ENCODE measurements at places on chromosomes 6 and 20.

DNA sequence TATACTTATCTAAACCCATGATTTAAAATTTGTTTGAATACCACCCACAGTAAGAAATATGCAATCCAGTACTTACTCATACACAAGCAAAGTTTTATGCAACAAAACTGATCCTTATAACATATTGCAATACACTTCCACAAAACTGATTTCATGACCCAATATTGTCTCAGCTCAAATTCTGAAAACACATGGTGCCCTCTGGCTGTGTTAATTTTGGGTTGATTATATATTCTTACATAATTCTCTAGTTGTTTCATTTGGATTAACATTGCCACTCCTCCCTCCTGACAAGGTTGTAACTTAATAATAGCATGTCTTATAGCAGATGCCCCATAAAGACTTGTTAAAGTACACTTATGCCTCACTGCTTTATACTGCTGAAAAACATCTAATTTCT, 73.0 kb upstream of the TULP1 start:
- no peak for DNase-seq

DNA sequence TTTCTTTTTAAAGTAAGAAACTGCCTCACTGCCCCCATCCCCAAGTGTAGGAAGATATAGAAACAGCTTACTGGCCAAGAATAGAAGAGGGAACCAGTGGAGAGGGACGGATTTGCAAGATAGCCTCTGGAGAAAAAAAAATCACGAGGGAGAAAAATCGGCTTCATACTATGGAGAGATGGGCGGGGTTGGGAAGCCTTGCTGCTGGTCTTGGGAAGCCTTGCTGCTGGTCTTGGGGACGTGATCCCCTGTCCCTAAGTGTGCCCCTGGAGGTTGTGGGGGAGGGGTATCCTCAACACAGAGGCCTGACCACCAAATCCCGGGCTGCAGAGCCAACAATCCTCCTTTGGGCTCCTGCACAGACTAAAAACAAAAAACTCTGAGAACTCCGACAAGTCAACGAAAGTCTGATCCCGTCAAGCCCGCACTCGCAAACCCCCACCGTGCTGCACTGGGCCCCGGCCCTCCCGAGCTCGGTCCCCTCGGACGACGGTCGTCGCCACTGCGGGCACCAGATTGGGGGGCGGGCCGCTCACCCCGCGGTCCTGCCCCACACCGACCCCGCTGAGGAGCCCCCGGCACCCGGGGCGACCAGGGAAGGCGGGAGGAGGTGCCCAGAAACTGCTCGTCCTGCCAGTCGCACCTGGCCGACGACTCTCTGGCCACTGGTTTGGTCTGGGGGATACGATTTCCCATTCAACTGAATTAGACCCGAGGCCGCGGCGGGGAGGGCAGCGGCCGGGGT, 750 bp downstream of the MAP7 start:
- DNase-seq, result peak; percentile 17

- DNase-seq, result no peak
Measured at GRCh38 chr6:37399131-37399530, 33.9 kb upstream of the CMTR1 start.

DNA sequence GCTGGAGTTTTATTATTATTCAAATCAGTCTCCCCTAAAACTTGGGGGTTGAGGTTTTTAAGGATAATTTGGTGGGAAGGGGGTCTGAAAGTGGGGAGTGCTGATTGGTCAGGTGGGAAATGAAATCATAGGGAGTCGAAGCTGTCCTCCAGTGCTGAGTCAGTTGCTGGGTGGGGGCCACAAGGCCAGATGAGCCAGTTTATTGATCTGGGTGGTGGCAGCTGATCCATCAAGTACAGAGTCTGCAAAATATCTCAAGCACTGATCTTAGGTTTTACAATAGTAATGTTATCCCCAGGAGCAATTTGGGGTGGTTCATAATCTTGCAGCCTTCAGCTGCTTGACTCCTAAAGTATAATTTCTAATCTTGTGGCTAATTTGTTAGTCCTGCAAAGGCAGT, 146.0 kb upstream of the SPACA1 start:
- DNase-seq, result no peak

DNA sequence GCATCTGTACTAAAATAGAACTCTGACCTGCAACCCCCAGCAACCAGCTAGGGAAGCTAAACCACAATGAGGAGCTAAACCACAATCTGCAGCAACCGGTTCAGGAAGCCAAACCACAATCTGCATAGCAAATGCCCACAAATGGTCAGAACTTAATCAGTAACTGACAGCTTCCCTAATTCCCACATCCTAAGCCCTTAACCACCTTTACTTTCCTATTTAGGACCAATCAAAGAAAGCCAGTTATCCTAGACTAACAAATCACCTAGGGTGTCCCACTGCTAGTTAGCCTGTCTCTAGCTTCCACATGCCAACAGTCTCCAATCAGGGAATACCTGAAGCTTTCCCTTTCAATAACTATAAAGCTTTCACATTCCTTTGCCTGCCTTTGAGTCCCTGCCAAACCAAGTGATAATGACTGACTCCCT, 424.6 kb upstream of the PTCHD4 start:
- no peak for DNase-seq

DNA sequence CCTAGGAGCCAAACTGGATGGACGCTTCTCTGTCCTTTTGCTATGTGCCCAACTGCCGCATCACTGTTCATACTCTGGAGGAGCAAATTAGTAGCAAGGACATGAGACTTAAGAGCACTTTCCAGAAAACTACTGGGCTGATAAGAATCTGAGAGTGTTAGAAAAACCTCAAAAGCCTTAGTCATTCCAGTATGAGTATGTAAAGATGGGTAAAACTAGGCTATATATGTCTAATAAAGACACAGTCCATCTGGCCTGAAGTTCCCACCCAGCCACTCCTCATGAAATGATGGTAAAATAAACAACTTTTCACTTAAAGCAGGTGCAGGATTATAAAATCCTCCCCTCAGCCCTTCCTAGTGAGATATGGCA, 30.6 kb downstream of the SHLD1 start:
- DNase-seq, result no peak

- peak; percentile 11 for DNase-seq
Measured at GRCh38 chr20:20664795-20665589, 47.5 kb downstream of the RALGAPA2 start.

DNA sequence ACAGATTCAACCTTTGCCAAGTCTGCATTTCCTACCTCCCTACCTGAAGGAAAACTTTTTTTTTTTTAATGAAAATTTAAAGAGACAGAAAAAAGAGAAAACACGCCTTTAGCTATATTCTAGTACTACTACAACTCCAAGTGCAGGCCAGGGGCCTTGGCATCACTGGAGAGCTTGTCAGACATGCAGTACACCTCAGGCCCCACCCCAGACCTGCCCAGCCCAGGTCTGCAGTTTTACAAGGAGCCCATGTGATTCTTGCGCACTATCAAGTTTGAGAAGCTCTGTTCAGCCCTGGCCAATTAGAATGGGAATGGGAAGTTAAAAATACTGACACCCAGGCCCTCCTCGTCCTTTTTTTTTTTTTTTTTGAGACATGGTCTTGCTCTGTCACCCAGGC, 85.0 kb downstream of the NFATC2 start:
- DNase-seq, result no peak

- DNase-seq, result peak; percentile 45
Measured at GRCh38 chr6:137165375-137166246, 7.8 kb downstream of the IL22RA2 start.

DNA sequence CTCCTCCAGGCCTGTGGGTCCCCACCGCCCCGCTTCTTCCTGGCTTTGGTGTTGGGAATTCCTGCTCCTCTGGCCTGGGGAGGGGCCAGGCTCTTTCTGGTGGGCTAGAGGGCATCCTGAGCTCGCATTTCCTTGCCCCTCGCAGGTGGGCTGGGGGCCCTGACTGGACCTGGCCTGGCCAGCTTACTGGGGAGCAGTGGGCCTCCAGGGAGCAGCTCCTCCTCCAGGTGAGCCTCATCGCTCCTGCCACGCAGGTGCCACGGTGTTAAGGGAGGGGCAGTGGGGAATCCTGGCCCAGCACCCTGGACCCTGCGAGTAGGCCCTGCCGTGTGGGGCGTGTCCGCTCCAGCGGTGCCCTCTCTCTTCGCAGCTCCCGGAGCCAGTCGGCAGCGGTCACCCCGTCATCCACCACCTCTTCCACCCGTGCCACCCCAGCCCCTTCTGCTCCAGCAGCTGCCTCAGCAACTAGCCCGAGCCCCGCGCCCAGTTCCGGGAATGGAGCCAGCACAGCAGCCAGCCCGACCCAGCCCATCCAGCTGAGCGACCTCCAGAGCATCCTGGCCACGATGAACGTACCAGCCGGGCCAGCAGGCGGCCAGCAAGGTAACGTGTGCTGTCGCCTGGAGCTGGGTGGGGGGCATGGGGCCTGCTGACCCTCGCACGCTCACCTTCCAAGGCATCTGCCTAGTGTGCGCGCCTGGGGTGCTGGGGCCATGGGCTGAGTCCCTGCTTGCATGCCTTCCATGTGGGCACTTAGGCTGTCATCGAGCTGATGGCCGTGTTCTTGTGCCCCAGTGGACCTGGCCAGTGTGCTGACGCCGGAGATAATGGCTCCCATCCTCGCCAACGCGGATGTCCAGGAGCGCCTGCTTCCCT, 4.7 kb downstream of the ADRM1 start:
- DNase-seq, result no peak

DNA sequence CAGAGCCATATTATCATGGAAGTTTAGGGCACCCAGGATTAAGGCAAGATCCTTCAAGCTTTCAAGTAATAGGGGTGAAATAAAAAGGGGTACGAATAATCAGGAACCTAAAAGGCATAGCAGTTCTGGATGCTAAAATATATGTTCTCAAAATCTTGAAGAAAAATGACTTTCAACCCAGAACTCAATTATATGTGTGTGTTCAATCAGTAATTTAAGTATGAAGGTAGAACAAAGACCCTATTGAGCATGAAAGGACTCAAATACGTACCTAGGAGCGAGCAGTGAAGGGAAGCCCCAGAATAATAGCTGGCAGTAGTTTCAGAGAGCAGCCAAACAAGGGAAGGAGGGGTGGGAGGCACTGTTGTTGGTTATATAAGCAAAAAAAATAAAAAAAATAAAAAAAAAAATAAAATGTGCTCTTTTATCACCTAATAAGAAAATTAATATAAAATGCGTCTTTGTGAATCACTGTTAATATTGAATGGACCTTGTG, 45.4 kb downstream of the MYO6 start:
- DNase-seq, result no peak

DNA sequence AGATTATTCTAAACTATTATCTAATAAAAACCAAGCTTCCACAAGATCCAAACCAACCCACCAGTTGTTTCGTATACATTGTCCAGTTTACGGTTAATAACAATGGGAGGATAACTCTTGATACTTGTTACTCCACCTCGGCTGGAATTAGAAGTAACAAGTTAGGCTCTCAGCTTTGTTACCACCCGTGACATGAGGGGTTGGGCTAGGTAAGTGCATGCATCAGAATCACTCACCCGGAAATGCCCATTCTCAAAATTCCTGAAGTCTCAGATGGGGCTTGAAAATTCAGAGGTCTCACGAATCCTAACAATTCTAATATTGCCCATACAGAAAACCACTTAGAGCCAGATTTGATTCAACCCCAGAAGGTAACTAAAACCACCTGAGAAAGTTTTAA, 27.0 kb upstream of the SERPINB1 start:
- DNase-seq, result no peak

DNA sequence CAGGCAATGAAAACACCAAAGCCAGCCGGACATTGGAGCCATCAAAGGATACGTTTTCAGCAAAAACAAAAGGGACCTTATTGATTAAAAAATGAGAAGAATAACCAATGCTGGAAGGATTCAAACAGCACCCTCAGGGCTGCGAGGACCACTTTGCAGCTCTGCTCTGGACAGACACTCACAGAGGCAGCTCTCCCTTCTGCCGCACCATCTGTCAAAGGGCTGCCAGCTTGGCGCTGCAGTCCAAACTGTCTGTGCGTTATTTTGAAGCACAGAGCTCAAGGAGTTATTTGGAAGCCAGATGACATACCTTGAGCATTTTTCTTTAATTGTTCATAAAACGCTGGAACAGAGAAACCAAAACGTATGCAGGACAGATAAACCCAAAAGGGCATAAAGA, 85.2 kb downstream of the KIF16B start:
- DNase-seq, result no peak

DNA sequence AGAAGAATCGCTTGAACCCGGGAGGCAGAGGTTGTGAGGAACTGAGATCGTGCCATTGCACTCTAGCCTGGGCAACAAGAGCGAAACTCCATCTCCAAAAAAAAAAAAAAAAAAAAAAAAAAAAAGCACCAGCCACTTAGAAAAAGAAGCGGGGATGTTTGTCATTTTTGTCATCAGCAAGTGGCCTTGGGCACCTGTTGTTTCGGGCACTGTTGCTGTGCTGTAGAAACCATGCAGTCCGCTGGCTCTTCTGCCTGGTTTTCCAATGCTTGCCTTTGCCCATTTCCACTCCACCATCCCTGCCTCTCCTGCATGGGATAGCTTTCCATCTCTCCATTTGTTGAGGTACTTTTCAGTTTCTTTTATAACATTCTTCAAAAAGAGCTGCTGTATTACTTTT, 129.3 kb downstream of the ARID1B start:
- DNase-seq, result no peak

GRCh38 chr6:20566109-20566508, 31.9 kb downstream of the CDKAL1 start:
- DNase-seq, result no peak

DNA sequence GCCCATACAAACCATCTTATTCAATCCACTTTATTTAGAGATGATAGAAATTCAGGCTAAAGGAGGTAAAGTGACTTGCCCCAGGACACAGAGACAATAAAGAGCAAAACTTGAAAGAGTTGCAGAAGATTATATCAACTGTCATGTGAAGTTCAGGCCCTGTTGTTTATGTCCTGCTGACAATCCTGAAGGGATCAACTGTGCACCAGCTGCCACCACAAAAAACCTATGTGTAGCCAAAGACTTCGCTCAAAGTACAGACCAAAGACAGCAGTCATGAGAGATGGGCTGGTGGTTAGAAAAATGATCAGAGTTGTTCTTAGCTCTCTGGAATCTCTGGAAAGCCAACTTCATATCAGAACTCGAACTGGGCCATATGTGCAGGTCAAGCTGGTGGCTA, 16.0 kb upstream of the CITED2 start:
- no peak for DNase-seq

GRCh38 chr6:34771727-34772126, 14.4 kb downstream of the SNRPC start:
- DNase-seq, result no peak

DNA sequence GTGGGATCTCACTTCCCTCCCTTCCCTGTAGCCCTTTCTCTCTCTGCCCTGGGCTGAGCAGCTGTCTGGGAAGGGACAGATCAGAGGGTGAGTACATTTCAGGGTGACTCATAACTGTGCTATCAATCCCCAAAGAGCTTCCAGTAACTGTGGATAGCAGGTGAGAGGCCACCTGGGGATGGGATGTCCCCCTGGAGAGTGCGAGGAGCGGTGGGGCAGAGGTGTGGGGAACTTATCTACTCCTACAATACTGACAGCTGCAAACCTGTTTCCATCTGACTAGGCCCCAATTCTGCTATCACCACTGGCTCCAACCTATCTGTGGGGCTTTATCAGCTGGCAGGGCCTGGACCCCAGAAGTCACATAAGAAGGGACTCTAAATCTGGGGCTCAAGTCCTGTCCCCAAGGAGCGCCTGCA, 32.6 kb downstream of the KCNK5 start:
- DNase-seq, result no peak

Data from CD4-positive, alpha-beta memory T cell (primary cell).